Kidney epithelial cell (primary cell): ENCODE measurements at places on chromosomes 1 and 21.

- no peak for DNase-seq
Observed at GRCh38 chr1:153246825-153247224, 12.7 kb upstream of the LORICRIN start.

DNA sequence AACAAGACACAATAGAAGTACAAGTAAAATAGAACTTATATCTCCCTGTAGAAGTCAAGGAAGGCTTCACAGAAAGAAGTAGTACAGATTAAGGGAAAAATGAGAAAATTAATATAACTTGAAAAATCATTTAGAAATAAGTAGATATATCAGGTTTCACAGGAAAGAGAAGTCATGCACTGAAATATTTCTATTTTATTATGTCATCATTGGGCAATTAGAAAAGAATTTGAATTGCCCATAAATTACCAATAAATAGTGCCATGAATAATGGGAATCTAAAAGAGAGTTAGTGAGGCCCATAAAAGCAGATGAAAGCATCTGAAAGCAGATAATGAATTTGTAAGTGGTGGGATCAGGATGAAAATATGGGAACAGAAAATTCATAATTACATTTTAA lies 1597.8 kb downstream of the PLA2G4A start:
- DNase-seq = no peak

DNA sequence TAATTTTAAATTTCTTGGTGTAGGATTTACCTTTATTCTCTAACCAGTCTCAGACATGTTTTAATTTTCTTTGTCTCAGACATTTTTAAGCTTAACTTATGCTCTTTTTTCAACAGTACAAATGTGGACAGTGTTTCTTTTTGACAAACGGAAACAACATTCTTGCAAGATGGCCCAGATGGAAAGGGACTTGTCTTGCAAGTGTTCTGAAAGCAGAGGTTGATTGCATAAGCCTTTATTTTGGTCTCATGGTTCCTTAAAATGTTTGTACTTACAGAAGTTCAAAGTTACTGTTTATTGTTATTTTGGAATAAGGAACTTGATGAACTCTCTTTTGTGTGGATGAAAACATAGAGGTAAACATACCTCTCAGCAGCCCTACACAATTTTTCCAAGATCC lies 22.9 kb downstream of the SMAP2 start:
- no peak for DNase-seq

GRCh38 chr1:71303617-71304041 lies 222.8 kb upstream of the ZRANB2 start:
- DNase-seq = no peak

GRCh38 chr1:63316984-63317816 lies 5.2 kb upstream of the FOXD3 start:
- no peak for DNase-seq

DNA sequence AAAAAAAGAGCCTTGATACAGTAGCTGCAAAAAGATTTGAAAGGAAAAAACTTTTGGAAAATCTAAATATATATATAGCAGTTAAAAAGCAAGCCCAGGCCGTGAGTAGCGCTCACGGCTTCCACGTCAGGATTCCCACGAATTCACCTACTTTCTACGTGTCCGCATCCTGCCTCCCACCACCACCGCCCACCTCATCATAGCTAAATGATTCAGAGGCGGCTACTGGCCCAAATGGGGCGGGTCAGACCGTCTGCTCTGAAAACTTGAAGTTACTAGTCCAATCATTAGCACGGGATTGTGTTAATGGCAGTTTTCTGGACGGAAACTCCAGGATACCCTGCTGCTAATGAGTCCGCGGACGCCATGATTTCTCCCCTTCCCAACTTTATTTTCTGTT lies 1.3 kb upstream of the CCSAP start:
- DNase-seq = no peak

- DNase-seq = no peak
Observed at GRCh38 chr1:239786464-239786863, 305.2 kb upstream of the FMN2 start.

- DNase-seq = no peak
Observed at GRCh38 chr1:234140388-234140787, 232.9 kb upstream of the COA6 start.

DNA sequence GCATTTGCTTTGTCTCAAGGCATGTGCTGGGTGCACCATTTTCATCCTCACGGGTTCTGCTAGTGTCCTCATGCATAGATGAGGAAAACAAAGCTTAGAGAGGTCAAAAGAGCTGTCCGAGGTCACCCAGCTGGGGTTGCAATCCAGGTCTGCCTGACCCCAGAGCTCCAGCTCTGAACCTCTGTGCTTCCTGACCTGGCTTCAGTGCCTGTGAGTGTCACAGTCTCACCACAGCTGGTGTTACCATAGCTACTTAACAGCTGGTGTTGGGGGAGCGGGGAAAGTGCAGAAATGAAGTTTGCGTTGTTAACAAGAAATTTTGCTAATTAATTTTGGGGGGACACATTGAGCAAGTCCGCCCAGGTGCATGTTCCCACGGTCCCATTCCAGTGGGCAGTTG lies 328.5 kb downstream of the KIF26B start:
- DNase-seq = no peak

DNA sequence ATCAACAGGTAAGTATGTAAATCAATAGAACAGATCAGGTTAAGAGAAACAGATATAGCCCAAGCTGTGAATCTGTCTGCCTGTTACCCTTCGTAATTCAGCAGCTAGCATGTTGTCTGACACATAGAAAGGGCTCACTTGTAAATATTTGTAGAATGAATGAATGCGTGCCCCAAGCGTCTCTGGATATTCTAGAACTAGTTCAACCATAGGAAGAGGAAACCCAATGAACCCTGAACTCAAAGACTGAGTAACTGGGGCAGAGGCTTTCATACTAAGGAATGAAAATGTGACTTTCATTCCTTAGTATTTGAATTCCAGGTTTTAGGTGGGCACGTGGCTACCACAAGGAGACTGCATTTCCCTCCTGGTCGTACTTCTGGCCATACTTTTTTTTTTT lies 60.1 kb upstream of the SMYD2 start:
- no peak for DNase-seq

GRCh38 chr21:43727519-43728153 lies 8.7 kb downstream of the PDXK start:
- no peak for DNase-seq

- no peak for DNase-seq
Observed at GRCh38 chr21:45417256-45417950, 12.4 kb downstream of the COL18A1 start.

DNA sequence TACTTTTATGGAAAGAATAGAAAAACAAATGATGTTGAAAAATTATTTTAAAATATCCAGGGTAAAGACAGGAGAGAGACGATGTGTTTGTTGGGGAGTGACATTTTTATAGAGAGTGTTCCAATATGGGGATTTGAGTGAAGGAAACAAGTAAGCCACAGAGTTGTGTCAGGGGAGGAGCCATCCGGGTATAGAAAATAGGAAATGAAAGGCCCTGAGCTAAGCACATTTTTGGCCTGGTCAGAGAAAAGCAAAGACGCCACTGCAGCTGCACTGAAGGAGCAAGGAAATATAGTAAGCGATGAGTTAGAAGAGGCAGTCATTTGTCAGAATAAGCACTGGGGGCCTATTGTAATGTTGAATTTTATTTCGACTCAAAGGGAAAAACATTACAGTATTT lies 107.3 kb upstream of the ADGRL4 start:
- DNase-seq = no peak

DNA sequence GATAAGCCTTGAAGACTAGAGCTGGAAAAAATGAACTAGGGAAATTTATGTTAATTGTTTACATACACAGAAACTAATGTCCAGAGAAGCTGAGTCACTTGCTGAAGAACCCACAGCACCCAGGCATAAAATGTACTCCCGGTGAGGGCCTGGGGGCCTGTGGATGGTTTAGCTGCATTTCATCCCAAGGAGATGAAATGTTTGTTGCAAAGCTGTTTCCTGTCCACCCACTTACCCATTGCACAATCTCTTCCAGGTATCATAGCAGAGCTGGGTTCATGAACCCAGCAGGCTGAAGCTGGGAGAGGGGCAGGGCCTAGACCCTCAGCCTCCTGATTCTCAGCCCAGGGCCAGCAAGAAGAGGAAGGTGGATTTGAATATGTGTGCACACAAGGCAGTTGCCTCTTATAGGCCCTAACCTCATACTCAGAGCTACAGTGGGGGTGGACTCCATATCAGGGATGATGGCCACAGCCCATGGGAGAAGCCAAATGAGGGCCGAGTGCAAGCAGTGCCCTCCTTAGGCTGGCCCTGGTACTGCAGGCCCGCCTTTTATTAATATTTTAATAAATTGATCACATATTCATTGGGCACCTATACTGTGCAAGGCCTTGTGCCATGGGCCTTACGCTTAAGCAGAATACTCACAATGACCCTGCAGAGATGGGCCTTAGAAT lies 110.8 kb downstream of the LACTBL1 start:
- peak; percentile 14 for DNase-seq

GRCh38 chr1:2505461-2505994 lies 20.9 kb downstream of the PANK4 start:
- DNase-seq = no peak

DNA sequence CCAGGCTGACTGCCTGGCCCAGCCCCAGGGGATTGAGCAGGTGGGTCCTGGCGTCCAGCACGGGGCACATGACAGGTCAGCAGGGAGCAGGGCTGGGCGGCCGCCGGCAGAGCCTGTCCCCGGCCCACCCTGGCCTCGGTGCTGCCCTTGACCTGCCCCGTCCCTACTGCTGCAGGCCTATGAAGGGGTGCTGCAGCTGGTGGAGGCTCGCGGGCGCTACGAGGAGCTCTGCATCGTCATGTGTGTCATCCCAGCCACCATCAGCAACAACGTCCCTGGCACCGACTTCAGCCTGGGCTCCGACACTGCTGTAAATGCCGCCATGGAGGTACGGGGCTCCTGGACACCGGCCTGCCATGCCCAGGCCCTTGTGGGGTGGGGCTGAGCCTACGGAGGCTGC lies 15.6 kb downstream of the CFAP410 start:
- DNase-seq = no peak
